ENCODE measurements at places on chromosomes 1 and 21.

DNA sequence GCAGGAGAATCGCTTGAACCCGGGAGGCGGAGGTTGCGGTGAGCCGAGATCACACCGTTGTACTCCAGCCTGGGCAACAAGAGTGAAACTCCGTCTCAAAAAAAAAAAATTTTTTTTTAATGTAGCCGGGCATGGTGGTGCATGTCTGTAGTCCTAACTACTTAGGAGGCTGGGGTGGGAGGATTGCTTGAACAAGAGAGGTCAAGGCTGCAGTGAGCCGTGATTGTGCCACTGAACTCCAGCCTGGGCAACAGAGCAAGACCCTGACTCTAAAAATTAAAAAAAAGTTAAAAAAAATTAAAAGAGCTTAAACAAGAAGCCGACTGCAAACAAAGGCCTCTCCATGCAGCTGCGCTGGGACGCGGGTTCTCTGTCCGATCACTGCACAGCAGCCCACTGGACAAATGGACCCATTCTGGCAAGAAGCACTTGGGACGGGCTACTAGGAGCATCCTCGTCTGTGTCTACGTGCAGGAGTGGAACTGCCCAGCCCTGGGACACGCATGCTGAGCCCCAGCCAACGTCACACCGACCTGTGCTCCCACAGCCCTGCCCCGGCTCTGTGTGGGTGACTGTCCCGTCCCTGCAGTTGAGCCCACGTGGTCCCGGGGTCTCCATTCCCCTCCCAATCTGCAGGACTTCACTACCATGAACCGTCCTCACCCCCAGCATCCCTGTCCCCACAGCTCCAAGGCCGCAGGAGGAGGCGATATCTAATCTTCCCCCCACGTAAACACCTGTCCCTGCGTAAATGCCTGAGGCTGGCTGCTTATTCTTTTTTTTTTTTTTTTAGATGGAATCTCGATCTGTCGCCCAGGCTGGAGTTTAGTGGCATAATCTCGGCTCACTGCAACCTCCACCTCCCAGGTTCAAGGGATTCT is 12.3 kb downstream of the SLC35E2B start:
- DNase-seq: no peak

DNA sequence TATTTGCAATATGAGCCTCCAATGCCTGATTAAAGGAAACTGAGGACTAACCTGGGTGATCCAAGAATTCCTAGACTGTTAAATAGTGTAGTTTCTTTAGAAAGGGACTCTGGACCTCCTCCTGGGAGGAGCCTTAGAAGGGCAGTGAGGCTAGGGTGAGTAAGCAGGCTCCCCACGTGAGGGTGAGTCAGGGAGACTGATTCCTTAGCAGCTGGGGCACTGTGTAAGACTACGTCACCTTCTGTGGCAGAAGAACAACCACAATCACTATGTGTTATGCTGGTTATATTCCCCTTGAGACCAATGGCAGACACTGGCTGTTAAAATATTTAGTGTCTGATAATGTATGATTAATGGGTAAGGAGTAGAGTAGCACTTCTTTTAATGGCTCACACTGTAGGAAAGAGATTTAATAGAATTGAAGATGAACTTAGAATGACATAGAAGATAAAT is 53.3 kb upstream of the SYT14 start:
- DNase-seq: no peak

DNA sequence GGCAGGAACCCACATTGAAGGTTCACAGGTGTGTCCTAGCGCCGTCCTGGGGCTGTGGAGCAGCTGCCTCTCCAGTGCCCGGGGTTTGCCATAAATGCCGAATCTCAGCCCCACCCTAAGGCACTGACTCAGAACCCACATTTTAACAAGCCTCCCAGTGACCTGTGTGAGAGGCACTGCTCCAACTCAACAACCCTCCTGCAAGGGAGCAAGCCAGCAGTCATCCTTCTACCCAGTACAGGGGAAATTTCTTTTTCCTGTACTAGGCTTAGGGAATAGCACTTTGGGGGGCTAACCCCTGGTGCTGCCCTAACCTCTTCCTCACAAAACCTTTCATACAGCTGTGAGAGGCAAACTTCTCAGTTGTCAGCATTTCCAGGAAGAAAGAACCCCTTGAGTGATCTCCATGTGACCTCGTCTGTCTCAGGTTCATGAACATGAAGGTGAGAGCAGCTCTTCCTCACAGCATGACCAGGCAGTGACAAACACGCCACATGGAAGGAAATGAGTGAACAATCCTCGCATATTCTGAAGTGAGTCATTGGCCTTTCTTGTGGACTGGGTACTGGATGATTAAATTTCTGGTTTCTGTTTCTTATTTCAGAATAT is 11.4 kb upstream of the BCAR3 start:
- DNase-seq: no peak

DNA sequence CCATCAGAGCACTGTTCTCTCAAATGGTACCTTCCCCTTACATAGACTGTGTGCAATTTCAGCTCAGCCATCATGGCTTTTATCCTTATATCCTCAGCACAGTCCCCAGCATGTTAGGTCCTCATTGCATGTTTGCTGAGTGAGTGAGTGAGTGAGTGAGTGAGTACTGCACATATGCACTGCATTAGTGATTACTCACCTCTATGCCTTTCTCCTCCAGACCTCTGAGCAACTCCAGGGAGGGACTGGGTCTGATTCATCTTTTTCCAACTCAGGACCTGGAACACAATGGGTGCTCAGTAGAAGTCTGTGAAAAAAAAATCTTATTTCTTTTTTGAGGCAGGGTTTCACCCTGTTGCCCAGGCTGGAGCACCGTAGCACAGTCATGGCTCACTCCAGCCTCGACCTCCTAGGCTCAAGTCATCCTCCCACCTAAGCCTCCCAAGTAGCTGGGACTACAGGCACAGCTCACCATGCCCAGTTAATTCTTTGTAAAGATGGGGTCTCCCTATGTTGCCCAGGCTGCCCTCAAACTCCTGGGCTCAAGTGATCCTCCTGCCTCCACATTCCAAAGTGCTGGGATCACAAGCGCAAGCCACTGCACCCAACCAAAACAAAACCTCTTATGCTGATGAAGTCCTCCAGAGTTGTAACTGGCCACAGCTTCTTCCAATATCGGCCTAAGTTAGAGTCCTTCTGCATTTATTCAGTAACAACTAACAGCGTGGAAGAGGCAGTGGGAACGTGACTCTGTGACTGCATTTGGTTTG is 23.7 kb downstream of the RNU5D-1 start:
- no peak for DNase-seq

DNA sequence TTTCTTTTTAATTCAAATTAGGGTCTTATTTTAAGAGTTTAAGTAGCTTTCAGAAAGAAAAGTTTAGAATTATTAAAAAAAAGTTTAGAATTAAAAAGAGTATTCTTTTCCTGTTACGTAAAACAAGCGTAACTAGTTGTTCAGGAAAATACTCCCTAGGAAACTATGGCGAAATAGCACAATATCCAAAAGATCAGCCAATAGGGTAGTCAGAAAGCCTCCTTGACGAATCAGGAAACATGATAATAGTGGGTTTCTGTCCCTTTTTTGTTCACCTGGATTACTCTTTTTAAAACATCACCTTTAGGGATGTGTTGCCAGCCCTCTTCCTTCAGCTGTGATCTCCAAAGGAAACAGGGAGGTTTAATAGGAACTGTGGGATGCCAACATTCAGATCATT is 25.2 kb downstream of the S1PR1 start:
- DNase-seq: no peak

GRCh38 chr1:211501711-211502400 is 9.9 kb upstream of the RD3 start:
- DNase-seq: no peak

DNA sequence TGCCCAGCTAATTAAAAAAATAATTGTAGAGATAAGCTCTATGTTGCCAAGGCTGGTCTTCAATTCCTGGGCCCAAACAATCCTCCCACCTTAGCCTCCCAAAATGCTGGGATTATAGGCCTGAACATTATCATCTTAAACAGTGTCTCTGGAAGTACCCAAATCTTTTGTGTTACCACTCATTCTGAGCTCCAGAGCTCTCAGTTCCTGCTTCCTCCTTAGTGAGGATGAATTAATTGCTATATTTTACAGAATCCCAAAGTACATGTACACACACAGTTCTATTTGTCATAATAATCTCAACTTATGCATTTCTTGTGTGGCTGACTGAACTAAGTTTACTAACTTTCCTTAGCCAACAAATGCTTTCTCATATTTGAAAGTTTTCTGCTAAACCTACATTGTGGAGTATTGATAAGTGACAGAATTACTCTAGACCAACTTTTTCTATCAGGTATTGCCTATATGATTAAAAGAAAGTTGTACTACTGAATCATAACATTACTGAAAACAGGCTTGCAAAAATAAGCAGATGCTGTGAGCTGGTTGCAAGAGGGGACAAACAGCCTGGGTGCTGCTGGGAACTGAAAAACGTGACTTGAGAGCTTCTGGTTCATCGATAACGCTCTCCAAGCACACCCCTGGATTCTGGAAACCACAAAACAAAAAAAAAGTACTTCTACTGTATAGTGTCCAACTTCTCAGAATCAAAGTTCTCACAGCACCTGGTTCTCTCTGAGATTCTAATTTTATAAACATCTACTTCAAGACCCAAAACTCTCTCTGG is 15.3 kb downstream of the VAV3 start:
- DNase-seq: no peak

- no peak for DNase-seq
Observed at GRCh38 chr1:153903841-153904455, 18.8 kb downstream of the GATAD2B start.

DNA sequence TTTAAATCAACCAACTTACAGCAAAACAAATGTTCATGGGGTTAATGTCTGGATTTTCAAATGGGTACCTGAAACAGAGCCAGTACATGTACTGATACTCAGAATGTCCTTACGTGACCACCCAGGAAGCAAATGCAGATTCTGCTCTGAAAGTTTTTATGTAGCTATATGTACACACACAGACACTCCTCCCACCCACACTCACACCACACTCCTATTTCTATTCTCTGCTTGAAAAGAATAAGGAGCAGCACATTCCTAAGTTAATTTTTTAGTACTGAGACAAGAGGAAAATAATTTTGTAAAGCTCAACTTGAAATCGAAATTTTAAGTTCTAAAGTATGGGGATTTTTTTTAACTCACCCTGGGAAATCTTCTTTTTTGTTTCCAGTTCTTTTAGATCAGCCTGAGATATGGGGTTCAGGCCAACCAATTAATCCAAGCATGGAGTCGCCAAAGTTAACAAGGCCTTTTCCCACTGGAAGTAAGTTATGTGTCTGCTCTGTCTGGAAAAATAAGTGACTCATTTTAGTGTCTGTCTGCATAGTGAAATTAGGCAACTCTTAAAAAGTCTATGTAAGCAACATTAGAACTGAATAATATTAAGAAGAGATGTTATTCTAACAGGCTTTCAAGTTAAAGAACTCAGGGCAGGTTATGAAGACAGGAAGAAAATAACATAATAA is 75.5 kb upstream of the DYNLT5 start:
- DNase-seq: no peak

DNA sequence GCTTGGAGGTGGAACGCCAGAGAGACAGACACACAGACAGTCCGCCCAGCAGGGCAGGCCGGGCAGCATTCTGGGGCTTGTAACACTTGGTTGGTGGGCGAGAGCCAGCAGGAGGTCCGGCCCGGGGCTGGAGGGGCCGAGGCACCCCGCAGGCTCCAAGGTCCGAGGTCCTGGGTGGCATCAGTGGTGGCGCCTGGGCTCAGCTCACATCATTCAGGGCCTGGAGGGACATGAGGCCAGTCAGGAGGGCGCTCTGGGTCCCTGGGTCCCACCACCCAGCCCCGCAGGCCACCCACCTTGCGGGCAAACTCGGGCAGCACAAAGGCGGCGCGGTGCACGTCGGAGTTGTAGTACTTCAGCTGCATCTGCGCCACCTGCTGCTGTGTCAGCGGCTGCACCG is 5.2 kb downstream of the SRM start:
- no peak for DNase-seq

GRCh38 chr1:115210302-115210711 is 121.0 kb upstream of the TSPAN2 start:
- no peak for DNase-seq

DNA sequence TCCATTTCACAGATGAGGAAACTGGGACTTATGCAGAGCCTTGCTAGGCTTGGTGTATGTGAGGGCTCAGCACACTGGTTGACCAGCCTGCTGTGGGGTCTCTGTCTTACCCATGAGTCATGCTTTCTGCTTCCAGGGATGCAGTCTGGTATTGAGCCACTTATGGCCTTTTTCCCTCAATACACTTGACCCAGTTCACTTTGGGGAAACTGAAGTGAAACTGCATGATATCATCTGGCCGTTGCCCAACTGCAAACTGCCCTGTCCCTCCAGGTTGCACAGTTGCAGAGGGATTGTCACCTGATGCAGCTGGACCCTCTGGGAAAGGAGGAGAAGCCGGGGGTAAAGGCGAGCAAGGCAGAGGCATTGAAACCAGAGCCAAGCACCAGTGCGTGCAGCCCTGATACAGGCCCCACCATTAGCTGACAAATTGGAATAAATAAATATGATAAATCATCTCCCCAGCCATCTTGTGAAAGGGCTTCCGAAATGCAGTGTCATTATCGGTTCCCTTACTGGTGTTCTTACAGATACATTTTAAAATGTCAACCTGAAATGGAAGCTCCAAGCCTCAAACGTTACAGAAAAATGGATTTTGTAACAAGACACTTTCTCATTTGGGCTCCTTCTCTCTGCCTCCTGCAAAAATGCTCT is 39.3 kb upstream of the DUSP10 start:
- DNase-seq: no peak

GRCh38 chr1:160626509-160627342 is 20.1 kb downstream of the SLAMF1 start:
- DNase-seq: no peak

DNA sequence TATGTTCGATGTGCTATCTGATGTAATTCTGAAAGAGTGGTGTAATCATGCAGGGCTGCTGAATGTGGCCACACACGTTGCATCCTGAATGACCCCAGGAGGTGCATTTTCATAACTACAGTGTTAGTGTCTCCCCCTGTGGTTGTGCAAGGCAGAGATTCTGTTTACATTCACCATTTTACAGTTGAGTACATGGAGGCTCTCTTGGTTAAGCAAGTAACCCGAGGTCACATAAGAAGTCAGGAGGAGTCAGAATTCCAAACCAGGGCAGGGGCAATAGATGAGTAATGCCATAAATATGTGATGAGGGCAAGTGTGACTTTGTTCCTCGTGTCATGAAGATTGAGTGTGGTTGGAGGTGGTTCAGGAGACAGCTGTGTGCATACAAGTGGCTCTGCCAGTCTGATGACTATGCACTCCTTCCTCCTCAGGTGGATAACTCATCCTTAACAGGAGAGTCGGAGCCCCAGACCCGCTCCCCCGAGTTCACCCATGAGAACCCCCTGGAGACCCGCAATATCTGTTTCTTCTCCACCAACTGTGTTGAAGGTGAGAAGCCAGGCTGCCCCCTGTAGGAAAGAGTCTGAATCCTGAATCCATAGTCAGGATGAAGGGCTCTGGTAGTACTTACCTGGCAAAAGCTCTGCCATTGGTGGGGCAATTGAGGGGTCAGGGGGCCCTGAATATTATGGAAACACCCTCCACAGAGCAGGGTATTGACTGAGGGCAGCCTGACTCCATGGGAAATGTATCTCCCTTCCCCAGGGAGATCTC is 9.3 kb downstream of the ATP1A2 start:
- DNase-seq: no peak
